Left ventricle myocardium superior (tissue), 1 donor: ENCODE measurements at places on chromosomes 12 and 14.

- DNase-seq = no peak
These were observed 3.9 kb upstream of the ATN1 start for GRCh38 chr12:6923851-6924250.

- no peak for DNase-seq
These were observed 86.8 kb upstream of the HIF1A start for GRCh38 chr14:61608245-61609165.

DNA sequence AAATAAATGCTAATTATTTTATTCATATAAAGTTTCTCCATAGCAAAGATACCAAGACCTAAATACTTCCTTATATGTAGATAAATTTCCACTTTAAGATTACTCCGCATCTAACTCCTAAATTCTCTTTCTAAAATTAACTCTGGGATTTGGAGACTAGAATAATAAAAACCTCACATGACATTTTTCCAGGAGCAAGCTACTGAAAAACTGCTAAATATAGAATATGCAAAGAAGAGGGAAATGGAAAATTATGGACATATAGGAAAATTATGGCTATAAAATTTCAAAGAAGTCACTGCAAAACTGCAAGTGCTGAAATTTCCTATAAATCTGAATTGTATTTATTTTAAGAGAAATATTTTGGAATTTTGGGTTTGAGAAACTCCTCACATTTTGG, 186.2 kb downstream of the DUSP6 start:
- DNase-seq = no peak

DNA sequence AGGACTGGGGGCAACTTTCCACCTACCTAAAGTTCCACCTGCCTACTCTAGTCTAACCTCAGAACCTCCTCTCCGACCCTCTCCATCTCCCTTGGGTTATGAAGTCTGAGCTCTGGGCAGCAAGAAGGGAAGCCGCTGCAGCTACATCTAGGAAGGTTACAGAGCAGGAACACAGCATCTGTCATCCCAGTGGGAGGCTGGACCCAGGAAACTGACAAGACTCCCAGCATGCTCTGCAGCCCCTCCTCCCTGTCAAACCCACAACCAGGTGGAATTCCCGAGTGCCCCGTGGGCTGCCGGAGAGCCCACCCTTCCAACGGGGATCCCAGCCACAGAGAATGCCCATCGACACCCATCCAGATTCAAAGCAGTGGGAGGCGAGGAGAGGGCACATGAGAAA, 2.1 kb downstream of the TESC start:
- no peak for DNase-seq

DNA sequence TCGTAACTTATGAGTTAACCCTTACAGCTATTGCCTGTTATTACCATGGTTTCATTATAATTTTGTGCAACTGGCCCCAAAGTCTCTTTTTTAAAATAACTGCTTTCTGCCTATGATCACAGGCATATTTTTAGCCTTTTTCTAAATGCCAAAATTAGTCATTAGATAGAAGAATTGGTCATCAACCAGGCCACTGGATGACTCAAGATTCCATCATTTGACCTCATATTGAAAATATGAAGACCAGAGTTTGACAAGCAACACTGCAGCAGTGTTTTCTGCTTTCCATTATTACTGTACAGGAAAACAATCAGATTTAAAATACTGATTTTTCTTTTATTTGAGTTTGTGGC, 54.7 kb upstream of the OTOGL start:
- DNase-seq = no peak
